ENCODE measurements at places on chromosomes 2 and 18.

DNA sequence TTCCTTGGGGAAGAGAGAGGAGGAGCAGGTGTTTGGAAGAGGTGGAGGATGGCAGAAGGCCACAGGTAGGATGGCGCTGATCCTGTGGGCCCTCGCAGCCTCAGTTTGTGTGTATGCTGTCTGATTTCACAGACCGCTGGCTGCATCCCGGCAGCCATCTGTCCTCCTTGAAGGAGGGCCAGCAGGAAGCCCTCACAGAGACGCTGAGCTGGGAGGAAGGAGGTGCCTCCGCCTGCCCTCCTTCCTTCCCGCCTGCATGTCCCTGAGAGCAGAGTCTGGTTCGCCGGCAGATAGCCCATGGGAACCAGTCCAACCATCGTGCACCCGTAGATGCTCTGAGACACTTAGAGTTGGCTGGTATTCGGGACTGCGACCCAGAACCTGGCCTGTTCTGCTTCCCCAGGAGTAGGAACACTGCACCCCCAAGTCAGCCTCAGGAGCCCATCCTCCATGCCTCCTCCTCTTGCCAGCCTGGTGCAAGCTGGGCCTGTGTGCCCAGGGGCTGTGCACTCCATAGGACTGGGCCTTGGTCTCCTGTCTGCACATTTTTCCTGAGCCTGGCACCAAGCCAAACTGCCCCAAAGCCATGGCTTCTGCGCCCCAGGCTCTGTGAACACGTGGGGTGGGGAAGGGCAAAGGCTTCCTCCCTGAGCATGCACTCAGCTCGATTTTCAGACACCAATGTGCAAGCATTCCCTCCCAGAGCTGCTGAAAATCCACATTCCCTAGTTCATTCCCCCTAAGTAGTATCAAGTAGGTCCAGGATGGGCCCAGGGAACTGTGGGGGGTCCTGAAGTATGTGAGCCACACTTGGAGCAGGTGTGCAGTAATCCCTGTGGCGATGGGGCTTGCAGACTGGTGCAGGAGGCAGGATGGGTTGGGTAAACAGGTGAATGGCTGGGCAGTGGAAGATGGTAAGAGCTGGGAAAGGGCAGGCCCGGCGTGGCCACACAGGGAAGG, 115.6 kb downstream of the SEPTIN10 start:
- DNase-seq: no peak

DNA sequence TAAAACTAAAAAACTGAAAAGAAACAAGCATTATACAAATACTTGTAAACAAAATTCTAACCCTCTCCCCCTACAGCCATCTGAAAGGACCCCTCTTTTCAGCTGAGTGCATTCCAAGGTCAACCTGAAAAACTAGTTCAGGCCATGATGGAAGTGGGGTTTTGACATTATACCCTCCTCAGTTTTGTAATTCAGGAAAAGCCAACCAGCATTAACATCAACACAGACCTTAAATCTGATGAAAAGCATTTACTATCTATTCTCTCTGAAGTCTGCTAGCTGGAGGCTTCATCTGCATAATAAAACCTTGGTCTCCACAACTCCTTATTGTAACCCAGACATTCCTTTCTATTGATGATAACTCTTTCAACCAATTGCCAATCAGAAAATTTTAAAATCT, 302.2 kb downstream of the CNTNAP5 start:
- DNase-seq: no peak

GRCh38 chr2:162967147-162967546, 128.6 kb upstream of the KCNH7 start:
- DNase-seq: no peak

DNA sequence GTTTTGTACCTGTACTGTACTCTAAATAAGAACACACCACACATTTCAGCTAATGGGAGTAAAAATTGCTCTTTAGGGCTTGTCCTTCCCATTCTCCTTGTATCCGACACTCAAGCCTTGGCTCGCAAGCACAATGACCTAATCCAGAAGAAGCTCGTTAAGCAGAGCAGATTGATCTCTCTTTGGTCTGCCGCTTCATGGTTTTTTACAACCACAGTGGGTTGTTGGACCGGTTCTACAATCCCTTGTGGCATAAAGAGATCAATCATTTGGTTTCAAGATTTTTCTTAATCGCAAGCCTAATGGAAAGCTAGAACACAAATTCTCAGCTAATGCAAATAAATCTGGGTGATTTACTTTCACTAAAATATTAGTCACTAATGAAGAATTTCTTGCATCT, 662.1 kb downstream of the LRP1B start:
- DNase-seq: no peak

DNA sequence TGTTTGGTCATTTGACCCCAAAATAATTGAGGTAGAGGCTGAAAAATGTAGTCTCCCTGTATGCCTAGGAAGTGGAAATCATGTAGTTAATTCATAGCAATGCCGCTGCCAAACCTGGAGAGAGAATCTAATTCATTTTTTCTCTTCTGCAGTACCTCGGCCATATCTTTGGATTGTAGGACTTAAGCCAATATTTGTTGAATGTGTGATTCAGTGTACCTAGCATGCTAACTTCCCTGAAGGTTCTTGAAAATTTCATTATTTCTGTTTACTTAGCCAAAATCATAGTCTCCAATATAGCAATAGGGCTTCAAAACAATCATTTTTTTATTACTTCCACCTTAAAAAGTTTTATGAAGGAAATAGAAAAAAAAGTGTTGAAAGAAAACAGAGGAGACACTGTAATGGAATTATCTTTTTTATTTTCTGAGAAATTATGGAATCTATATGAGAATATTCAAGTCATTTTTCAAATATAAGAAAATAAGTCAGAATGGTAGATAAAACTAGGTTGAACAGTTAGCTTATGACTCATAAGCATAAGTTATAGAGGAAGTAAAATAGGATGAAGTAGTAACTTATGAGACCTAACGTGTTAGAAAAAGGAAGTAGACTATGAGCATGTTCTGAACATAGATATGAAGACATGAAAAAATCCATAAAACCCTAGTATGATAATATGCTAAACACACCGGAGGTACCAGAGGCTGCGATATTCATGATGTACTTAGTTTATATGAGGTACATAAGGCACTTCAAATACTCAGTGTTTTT, 35.2 kb upstream of the CDH19 start:
- DNase-seq: no peak

DNA sequence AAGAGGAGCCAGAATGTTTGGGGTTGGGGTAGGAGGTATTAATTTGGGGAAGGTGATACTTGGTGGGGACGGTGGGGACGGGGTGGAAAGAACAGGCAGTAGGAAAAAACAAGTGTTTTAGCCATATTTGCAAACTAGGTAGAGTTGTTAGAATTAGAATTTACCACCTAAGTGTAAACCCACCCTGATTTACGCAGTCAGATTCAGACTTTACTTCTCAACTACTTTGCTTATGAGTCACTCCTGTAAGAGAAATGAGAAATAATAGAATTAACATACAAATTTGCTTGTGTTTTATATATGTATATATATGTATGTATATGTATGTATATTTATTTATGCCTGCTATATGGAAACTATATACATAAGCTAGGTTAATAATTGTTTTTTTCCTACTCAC, 1168.2 kb upstream of the ZEB2 start:
- no peak for DNase-seq

- DNase-seq: no peak
These were observed 119.3 kb downstream of the GLI2 start for GRCh38 chr2:120854766-120855530.

GRCh38 chr2:181526014-181526413, 68.8 kb downstream of the ITGA4 start:
- DNase-seq: no peak

DNA sequence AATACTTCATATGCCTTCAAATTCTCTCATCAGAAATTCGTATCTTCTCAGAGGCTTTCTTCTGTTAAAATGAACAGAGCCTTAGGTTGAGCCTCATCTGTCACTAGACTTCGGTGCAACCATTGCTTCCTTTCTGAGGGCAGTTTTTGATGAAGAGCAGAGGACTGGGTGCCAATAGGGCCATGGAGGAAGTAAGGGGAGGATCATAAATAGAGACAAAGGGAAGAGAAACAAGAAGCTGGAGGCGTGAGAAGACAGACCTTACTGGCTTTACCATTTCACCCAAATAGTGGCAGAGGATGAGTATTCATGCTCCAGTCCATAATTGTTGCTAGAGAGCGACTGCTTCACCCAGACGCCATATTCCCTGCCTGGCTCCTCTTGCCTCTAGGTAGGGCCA, 215.6 kb upstream of the PKDCC start:
- no peak for DNase-seq

DNA sequence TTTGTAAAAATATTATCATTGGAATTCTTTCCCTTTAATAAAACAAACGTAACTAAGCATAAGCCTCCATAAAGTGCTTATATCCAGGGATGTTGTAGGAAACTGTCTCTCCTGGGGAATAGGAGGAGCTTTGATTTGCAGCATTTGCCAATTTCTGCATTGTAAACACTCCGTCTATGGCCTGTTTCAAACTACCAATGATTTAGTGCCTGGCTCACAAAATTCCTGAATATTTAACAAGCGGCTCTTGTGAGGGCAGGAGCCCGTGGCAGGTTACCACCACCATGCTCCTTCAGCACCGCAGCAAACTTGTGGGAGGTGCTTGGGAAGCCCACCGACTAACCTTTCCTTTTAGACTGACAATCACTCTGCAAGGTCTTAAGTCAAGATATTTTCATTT, 520.3 kb downstream of the SOX11 start:
- DNase-seq: no peak

GRCh38 chr18:7272311-7273049, 41.6 kb downstream of the LRRC30 start:
- DNase-seq: no peak

DNA sequence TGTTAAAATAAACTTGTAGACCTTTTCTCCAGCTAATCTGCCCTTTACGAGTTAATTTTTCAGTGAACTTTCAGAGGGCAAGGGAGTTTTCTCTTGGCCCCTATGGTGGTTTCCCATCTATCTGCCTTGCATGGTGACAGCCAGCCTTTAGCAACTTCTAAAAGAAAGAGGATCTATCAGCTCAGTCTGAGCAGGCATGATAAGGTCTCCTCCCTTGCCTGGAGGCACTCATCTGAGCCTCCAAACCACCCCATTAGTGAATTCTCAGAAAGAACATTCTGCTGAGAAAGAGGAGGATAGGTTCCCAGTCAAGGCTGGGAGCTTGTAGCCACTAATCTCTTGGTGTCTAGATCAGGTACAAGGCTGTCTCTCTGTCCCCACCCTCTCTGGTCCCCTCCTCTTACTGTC, 10.7 kb upstream of the GYPC start:
- DNase-seq: no peak

- no peak for DNase-seq
These were observed 246.5 kb downstream of the LDLRAD4 start for GRCh38 chr18:13465124-13465446.

DNA sequence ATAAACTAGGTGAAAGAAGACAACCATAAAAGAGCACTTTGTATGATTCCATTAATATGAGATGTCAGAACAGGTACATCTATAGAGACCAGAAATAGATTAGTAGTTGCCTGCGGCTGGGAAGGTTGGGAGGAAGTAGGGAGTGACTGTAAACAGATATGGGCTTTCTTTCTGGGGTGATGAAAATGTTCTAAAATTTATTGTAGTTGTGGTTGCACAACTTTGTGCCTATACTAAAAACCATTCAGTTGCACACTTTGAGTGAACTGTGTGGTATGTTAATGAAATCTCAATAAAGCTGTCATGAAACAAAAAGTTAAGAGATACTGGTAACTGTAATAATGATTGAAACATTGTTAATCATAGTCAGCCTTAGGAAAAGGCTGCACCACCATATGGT, 152.7 kb upstream of the ALPP start:
- no peak for DNase-seq

DNA sequence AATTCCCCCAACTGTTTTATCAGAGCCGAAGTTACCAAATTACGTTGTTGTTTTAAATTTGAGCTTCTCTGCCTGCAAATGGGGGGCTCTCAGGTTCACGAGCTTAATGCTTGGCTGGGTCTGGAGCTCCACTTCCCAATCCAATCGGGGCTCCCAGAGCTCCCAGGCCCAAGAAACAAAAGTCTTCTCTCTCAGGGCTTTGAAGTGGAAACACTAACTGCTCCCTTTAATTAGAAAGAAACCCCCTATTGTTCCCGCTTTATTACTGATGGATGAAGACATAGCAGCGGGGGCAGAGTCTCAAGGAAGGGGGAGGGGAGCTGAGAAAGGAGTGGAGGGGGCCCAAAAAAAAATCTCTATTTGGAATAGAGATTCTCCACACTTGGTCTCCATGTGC, 15.6 kb upstream of the PKDCC start:
- DNase-seq: no peak

- no peak for DNase-seq
These were observed 258.0 kb downstream of the CDH20 start for GRCh38 chr18:61591253-61591652.

DNA sequence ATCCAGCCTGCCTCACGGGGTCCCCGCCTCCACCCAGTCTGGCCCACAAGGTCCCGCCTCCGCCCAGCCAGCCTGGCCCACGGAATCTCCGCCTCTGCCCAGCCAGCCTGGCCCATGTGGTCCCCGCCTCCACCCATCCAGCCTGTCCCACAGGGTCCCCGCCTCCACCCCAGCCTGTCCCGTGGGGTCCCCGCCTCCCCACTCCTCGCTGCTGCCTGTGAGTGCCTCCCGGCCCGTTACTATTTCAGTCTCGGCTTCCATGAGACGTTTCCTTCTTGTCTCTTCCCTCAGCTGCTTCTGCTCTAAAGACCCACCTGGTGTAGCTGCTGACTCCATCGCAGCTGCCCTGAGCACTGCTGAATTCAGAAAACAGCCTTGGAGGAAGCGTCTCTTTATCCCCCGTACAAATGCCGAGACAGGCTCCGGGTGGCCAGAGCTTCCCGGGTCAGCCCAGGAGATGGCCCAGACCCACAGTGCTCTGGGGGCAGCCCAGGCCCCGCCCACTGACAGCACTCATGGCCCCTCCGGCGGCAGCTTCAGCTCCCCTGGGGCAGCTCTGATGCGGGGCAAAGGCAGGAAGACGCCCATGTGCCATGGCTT, 69.8 kb downstream of the NFATC1 start:
- peak; percentile 87 for DNase-seq

GRCh38 chr2:45826884-45827635, 175.6 kb downstream of the PRKCE start:
- DNase-seq: no peak

GRCh38 chr2:223950448-223951347, 5.6 kb upstream of the WDFY1 start:
- no peak for DNase-seq

DNA sequence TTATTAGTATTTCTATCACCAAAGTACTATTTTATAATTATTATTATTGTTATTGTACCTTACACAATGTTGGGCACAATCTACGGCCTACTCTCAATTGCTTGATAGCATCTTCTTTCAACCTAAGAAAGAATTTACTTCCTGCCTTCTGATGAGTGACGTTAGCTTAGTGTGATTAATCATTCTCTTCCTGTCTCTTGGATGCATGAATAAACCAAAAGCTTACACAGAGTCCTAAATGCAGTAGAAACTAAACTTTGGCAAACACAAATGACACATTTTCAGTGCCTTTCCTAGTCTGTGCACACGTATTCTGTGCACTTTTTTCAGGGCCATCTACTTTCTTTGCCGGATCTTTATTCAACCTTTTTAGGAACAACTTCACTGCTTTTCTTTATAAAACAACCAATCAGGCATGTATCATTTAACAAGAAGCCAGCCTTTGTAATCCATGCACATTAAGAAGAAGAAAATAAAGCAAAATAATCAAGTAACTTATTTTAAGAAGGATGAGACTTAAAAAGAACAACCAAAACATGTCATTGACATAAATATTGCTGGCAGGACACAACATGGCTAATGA, 19.1 kb downstream of the TRAK2 start:
- DNase-seq: no peak
